DMS53 (cell line): ENCODE measurements at places on chromosomes 5 and 9.

DNA sequence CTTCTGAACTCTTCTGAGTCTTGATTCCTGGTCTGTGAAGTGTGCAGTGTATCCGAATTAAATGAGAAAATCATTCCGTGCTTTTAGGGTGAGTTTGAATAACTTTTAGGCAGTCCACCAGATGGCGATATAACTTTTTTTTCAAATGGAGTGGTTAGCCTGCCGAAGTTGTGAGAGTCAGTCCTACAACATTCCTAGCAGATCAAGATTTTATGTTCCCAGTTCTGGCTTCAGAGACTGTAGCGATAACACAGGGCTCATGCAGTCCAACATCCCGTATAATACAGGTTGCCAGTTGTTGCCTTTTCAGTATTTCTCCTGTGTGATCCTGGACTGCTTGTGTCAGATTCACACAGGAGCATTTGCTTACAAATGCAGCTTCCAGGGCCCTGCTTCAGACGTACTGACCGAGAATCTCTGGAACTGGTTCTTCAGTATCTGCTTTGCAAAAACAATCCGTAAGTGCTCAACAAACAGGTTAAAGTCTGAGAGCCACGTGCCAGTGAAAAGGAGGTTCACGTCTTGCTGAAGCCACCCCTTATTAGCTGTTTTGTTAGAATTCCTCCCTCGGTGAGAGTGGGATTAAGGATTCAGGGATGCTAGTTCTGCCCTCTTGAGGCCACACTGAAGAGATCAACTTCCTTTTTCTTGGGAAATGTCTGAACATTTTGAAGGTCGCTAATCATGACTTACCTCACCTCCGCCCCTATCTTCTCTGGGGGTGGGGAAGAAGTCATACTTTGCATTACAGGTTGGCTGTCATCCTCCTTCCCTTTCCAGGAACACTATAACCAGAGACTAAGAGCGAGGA is 22.8 kb downstream of the SMIM3 start:
- DNase-seq = peak; percentile 85

DNA sequence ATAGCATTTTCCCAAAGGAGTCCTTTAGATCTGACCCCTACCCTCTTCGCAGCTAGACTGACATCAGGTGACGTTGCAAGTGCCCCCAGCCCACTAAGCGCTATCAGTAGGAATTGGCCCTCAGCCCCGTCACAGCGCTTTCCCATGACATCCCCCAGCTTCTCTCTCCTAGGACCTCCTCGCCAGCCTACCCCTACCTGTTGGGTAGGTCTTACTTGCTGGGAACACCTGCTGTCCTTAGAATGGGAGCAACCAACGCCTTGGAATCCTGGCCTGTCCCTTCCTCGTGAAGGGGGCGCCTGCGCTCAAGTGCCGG is 584 bp upstream of the PIP5K1B start:
- DNase-seq = no peak

- DNase-seq = no peak
Observed at GRCh38 chr9:6405371-6405770, 7.6 kb upstream of the UHRF2 start.

DNA sequence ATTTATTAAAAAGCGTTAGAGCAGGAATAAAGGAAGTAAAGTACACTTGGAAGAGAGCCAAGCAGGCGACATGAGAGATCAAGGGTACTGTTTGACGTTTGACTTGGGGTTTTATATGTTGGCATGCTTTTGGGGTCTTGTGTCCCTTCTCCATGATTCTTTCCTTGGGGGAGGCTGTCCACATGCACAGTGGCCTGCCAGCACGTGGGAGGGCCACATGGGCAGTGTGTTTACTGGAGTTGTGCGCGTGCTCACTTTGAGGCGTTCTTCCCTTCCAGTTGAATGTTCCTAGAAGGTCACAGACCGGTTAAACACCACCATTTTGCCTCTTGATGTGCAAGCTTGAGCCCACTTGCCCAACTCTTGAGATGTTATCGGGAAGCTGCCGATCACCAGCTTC is 49.5 kb upstream of the ICE1 start:
- DNase-seq = no peak

- no peak for DNase-seq
Observed at GRCh38 chr5:132872788-132873118, 715 bp upstream of the LEAP2 start.

- no peak for DNase-seq
Observed at GRCh38 chr5:6159832-6160430, 218.4 kb downstream of the MED10 start.

DNA sequence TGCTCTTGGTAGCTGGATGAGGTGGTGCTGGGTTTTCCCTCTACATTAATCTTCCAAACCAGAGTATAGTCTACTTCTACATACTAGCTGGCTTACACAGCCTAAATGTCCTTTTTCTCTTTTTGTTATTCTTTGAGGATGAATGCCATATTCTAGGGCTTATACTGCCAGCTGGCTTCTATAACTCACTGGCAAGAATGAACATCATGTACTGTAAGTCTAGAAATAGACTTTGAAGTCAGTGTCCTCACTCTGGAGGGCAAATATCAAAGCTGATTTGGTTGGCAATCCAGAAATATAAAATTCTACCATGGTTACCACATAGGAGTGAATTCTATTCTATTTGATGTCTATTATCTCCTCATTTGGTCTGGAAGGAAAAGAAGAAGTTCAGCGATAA is 251.7 kb upstream of the TYRP1 start:
- DNase-seq = no peak

- DNase-seq = peak; percentile 67
Observed at GRCh38 chr5:16483361-16483760, 17.8 kb upstream of the ZNF622 start.

DNA sequence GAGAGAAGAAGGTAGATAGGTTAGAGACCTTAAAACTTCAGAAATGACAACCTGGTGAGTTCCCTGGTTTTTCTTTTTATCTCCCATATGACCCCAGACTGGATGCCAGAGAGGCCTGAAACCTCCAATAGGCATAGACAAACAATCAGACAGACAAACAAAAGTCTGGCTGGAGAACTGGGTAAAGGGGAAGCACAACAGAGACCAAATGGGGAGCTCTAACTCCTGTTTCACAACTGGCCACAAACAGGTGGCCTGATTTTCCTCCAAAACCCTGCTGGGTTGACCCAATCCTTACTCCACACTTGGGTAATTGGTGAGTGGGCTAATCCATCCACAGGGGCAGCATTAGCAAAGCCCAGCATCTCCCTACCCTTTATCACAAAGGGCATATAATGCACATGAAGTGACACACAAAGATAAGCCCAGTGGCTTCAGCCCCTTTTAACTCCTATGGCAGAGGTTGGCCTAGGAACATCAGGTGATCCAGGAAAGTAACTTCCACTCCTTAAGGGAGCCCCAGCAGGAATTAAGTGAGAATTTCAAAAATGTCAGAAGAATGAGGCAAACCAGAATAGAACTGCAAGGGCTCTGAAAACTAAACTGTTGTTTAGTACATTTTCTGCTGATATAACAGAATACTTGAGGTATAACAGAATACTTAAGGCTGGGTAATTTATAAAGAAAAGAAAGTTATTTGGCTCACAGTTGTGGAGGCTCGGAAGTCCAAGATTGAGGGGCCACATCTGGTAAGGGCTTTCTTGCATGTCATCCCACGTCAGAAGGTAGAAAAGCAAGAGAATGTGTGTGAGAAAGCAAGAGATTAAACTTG is 60.9 kb upstream of the ROR2 start:
- DNase-seq = no peak
